ENCODE measurements at places on chromosomes 2 and 18.
A peak's percentile ranks its signal among the peaks of the same experiment; 100 is the strongest.

GRCh38 chr2:38129987-38130386 lies 54.0 kb upstream of the CYP1B1 start:
- no peak for DNase-seq

DNA sequence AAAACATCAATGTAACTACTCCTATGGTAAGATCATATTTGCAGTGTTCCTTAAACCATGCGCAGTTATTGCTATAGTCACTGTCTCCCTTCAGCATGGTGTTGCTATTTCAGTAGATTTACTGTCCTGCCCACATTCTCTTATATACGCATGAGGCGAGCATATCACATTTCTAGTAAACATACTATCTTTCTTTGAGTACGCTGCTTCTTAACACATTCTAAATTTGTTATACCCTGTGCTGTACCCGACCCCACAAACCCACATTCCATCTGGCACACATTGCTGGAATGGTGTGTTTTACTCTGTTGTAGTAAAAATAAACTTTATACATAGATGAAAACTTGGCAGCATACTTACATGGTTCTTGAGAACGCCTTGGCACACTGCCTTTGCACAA lies 163.3 kb downstream of the QPCT start:
- no peak for DNase-seq

DNA sequence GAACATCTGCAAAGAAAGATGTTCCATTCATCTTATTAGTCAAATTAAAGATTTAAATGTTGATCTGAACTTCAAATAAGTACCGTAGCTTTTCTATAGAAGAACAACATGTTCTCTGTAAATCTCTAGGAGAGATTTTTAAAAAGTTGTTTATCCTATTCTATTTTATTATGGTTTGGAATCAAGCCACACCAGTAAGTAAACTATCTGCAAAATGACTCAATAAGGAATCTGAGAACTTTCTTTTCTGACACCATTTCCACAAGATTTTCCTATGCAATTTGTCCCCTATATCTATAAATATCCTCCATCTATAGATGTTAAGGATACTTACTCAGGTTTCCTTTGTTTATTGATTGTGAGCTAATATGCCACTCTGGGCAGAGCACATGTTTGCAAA lies 736.6 kb downstream of the CBLN2 start:
- no peak for DNase-seq

- no peak for DNase-seq
These were observed 384.6 kb downstream of the STK39 start for GRCh38 chr2:167862782-167863181.

DNA sequence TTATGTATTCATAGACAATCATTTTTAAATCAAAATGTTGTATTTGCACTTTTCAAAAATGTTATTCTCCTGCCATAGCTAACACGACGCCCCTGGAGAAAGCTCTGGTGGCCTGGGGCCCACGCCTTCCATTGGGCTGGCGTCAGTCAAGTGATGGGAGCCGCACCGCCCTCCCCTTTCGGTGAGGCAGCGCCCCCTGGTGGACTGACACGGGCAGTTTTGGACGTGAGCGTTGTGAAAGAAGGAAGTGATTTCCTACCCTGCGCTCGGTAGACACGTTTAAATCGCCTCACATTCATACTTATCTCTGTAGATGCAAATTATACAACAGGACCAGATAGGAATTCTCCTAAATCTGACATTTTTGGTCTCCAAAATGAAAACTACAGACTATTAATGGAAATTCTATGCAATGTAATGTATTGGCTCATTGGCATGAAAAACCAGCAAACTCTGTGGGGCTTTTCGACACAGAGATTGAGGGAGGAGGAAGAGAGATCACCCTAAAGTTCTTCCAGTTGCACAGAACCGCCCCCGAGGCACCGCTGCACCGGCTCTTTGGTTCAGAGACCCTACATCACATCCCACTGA lies 326.2 kb upstream of the SOX11 start:
- peak; percentile 67 for DNase-seq

DNA sequence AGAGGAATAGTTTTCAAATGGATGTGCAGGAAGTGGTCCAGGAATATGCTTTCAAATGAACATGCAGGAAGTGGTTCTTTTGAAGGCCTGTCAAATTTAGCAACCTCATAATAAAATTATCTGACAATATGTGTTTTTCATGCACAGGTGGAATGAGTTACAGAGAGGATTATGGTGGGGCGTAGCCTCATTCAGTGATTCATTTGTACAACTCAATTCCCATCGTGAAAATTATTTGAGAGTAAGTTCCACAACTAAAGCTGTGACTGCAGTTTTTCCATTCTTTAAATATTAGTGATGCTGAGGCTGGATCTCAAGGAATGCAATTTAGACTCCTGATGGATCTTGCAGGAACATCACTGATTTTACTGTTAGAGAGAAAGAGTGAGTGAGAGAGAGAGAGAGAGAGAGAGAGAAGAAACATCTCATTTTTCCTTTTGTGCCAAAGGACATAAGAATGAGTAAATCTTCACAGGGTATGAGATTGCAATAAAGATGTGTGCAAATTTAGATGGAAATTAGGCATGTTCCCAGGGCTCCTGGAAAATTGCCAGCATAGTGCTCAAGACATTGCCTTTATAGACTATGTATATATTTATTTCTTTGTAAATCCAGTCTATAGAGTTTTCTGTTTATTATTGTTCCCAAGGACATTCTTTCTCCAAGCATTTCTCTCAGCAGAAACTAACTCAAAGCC lies 394.9 kb upstream of the ZEB2 start:
- no peak for DNase-seq

GRCh38 chr18:45653090-45653489 lies 37.8 kb downstream of the SLC14A2 start:
- no peak for DNase-seq

- DNase-seq = no peak
These were observed 240.4 kb downstream of the ATAD2B start for GRCh38 chr2:23686405-23687029.

DNA sequence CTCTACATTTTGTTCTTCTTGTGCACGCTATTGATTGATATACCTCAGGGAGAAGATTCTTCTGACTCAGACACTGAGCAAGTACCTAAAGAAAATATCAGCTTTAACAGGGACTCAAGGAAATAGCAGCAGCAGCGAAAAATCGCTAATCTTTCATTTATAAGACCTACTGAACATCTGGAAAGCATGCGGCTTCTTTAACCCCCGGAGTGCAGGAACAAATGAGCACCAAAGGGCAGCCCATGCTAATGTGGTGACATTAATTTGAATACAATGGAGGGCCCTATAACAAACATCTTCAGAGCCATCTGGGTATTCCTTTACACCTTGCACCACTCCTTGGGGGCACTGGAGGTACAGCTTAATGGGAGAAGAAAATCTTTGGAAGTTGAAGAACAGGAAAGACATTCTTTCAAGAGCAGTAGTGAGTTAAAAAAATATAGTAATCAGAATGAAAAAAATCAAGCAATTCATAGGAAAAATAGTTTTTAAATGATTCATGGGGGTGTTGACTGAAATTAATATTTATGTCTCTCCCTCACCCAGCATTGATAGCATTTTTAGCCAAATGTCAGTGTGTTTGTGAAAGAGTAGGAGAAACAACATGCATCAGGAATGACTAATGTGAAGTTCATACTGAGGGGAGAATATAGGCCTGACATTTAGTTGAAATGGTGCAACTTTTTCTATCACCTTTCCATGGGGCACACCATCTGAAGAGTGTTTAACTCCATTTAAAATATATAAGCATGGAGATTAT lies 281.7 kb downstream of the HRH4 start:
- DNase-seq = no peak

GRCh38 chr2:214322662-214323061 lies 88.2 kb upstream of the VWC2L start:
- DNase-seq = no peak

GRCh38 chr2:86621280-86621943 lies 2.3 kb downstream of the RNF103 start:
- no peak for DNase-seq

DNA sequence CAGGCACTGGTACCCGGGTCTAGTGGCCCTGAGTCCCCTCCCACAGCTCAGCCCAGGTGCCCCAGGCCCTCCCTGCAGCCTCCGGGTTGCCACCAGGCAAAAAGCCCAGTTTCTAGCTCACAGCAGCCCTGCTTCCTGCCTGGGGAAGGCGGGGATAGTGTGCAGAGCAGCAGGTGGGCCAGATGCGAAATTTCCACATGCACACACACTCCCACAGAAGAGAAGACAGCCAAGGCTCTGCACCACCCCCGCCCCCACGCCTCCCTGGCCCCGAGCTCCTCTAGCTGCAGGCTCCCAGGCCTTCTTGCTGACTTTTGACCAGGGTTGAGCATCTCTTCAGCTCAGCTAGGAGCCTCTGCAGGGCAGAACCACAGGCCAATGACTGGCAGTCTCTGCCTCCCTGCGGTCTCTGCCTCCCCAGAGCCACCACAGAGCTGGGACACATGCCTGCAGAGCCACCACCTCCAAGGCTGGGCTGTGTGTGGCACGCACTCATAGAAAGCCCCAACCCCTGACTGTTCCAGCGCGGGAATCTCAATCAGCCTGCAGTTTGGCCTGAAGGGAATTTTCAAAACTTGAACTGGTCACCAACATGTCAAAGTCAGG lies 7.2 kb downstream of the SLC66A2 start:
- peak; percentile 59 for DNase-seq

GRCh38 chr2:96111257-96111640 lies 5.1 kb downstream of the ADRA2B start:
- DNase-seq = no peak

DNA sequence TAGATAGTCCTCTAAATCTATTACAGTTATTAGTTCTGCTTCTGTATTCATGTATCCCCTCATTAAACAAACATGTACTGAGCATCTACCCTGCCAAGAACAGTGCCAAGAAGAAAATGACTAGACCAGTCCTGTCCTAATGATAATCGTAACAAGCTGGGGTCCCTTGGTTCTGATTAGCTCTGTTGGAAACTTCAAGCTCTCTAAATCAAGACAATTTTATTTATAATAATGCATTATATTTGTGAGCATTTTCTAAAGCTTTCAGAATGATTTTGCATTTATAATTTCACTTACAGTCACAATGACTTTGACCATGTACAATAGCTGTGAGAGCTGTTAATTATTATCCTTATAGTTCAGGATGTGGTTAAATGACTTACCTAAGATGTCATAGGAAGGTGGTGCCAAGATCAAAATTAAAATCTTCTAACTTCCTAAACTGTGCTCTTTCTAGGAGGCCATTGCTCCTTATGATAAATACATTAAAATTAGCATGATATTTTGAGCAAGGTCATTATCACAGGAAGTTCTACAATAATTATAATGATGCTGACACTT lies 336.5 kb upstream of the SLC39A10 start:
- DNase-seq = no peak

DNA sequence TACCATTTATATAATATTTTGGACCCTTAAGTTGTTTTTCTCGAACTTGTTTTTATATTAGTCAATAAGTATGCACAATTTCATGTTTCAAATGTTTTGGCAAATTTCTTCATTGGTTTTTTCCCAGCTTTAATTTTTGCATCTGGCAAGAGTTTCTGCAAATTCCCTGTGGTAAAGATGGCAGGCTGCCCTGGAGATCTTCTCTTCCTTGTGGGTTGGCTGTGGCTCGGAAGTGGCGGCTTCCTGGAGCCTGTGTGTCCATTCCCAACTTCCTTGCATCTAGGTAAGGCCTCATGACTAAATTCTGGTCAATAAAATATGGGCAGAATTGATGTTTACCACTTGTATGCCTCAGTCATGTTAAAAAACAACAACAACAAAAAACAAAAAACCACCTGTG lies 818.6 kb downstream of the EPHA4 start:
- no peak for DNase-seq

DNA sequence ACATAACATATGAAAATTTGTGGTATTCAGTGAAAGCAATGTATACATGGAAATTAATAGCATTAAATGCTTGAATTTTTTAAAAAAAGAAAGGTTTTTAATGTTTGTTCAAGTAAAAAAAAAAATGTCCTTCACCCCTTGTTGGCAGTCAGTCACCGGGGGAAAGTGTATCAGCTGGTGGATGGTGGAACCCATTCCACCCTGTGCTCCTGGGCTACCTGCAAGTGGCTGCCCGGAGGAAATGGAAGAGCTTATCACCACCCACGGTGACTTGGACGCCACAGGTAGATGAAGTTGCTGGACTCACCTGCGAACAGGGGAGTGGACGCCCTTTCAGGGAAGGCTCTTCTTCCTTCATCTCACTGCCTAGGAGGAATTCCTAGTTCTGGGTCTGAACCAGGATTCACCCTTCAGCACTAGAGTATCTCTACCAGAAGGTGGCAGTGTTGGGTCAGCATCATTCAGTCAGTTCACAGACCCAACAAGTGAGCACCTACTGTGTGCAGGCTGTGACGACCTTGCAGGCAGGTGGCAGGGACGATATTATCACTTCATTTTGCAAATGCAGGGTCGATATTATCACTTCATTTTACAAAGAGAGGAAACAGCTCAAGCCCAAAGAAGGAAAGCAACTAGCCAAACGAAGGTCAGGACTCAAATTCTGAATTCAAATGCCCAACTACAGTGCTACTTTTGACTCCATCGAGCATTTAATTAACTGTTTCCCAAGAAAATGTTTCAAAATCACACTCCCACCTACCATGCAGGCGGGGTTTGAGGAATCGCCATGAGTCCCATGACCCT lies 35.8 kb downstream of the CIB4 start:
- no peak for DNase-seq

GRCh38 chr2:135762022-135762421 lies 20.4 kb downstream of the UBXN4 start:
- no peak for DNase-seq

GRCh38 chr2:179953359-179953758 lies 53.7 kb downstream of the CWC22 start:
- no peak for DNase-seq

DNA sequence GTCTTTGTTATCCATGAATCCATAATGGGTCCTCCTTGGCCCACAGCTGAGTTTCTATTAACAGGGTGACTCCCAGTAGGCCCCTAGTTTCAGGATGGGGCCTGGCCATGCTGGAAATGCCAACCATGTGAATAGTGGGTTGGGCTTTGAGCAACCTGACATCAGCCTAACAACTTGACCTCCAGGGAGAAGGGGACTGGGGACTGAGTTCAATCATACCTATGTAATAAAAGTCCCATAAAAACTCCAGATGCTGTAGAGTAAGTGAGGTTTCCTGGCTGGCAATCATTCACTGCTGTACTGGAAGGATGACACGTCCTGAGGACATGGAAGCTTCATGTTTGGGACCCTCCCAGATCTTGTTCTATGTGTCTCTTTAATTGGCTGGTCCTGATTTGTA lies 7.9 kb downstream of the REV1 start:
- no peak for DNase-seq

GRCh38 chr2:40192864-40193669 lies 258.8 kb downstream of the SLC8A1 start:
- no peak for DNase-seq

DNA sequence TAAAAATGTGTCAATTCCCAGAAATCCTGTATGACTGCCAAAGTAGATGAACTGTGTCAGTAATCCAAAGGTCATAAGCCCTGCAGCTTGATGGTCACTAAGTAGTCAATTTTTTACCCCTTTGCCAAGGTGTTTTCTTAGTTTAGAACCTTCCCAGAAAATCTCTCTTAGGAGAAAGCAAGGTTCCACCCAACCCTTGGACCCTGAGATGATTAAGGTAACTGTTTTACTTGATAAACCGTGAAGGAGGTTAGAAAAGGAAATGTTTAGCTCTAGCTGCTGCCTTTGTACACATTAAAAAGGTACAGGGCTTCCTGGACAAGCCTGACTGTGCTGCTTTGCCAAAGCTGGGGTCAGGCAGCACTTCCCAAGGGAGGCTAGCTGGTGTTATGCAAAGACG lies 24.4 kb upstream of the LRP2 start:
- DNase-seq = no peak

- no peak for DNase-seq
These were observed 259.8 kb upstream of the CCDC68 start for GRCh38 chr18:55219059-55219458.

All from T-helper 2 cell (primary cell).